ENCODE measurements at places on chromosomes 3 and 15. TPM values are rescaled to one million over a fixed set of nuclear protein-coding genes. Genes with fewer than 3 reads are reported as not detected.

DNA sequence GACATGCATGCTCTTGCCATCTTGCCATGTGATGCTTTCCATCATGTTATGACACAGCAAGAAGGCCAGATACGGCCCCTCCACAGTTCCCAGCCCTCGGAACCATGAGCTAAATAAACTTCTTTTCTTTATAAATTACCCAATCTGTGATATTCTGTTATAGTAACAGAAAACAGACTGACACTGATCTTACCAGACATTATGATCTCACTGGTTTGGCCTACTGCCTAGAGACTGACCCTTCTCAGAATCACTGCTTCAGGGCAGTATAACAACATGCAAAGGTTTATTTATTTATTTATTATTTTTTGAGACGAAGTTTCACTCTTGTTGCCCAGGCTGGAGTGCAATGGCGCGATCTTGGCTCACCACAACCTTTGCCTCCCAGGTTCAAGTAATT, 14.0 kb downstream of the ZNF619 start:
- no peak for DNase-seq

DNA sequence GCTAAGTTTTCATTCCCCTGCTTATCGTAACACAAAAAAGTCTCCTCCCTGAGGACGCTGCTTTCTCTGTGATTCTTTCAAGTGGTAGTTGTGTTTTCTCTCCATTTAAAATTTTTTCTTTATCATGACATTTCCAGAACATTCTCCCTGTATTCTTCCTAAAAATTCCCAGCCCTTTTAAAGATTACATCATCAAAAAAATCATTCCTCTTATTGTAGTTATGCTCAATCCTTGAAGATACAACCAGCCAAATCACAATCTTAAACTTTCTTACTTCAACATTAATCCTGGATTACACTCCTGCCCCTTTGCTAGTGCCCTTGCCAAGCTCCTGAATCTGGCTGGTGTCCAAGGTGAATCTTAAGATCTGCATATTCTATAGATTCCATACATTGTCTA, 163.7 kb upstream of the CBLB start:
- no peak for DNase-seq

DNA sequence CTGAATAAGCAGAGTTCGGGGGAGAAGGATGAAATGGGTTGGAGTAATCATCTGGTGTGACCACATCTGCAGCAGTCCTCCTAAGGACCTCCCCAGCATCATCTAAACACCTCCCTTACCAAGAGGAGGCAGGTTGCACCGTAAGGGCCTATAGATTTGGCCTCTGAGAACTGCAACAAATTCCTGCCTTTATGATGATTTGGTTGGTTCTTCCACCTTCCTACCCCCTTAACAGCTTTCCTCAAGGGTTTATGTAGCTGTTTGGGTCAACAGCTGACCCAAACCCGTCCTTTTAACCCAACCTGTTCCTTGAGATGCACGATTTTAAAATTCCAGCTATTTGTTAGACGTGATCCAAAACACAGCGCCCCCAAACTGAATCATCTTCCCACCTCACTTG, 58.2 kb downstream of the AAGAB start:
- DNase-seq = no peak

- no peak for DNase-seq
These were observed 7.9 kb downstream of the FSIP1 start for GRCh38 chr15:39774688-39775267.

DNA sequence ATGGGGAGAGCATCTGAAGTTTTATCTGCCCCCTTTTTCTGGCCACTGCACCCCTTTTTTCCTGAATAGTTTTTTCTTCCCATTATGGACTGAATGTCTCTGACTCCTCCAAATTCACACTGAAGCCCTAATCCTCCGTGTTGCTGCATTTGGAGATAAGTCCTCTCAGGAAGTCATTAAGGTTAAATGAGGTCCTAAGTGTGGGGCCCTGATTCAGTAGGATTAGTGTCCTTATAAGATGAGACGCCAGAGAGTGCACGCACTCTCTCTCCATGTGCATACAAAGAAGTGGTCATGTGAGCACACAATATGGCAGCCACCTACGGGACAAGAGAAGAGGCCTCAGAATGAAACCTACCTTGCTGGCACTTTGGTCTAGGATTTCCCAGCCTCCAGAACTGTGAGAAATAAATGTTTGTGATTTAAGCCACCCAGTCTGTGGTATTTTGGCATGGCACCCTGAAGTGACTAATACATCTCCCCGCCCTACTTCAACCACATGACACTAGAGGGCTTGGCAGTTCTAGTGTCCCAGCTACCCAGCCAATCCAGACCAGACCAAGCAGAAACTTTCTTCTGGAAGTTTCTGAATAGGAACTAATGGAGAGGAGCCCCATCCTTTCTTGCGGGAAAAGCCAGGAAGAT, 191.3 kb downstream of the PDE8A start:
- DNase-seq = no peak

DNA sequence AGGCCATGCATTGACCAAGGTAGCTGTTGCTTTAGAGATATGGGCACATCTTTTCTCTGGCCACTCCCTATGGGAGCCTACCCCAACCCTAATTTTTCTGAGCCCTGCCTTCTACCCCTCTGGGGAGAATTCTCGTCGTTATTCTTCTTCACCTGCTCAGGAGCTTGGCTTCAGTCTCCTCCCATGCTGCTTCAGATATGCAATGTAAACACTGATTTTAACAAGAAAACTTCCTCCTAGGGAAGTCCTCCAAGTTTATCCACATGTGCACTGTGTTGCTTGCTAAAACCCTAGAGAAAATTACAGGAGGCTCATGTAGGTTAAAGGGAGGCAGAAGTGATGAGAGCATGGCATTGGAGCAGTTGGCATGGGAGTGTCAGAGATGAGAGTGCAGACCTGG, 445.2 kb upstream of the MDFIC2 start:
- DNase-seq = no peak

- peak; percentile 100 for DNase-seq
These were observed 345 bp upstream of the CDV3 start for GRCh38 chr3:133573054-133573628.

- DNase-seq = no peak
These were observed 331.5 kb upstream of the MCTP2 start for GRCh38 chr15:93899817-93900216.

GRCh38 chr3:12896063-12896985, 55.0 kb upstream of the RPL32 start:
- DNase-seq = peak; percentile 49

DNA sequence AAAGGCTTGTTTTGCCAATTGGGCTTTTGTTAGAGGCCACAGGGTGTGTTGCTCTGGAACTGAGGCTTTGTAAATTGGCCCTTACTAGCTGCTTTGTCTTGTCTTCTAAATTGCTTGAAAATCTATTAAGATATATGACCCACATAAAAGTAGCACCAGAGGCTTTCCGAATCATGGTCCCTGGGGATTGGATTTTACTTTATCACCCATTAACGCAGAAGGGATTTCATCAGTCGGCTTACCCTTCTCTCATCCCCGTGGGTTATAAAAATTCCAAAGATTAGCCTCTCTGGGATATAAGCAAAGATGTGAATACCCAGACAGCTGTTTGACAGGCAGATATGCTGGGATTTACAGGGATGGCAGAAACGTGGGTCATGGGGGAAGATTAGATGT, 98.3 kb upstream of the CHL1 start:
- no peak for DNase-seq

- no peak for DNase-seq
These were observed 244.5 kb downstream of the FOXP1 start for GRCh38 chr3:71339049-71339448.

DNA sequence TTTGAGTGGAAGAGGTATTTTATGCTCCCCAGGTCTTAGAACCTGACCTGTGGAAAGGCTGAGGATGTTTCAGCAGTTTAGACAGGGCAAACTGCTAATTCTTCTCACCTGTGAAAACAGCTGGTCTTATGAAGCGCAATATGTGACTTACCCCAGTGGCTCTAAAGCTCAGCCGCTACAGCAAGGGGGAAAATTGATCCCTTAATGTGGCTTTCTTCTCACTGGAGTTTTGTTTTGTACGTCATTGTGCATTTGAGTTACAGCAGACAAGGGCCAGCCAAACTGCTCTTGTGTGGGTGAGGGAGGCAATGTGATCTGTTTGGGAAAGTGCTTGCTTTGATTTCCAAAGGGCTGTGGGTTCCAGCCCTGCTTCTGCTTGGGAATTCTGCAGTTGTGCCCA, 293.4 kb upstream of the LRRFIP2 start:
- DNase-seq = no peak

DNA sequence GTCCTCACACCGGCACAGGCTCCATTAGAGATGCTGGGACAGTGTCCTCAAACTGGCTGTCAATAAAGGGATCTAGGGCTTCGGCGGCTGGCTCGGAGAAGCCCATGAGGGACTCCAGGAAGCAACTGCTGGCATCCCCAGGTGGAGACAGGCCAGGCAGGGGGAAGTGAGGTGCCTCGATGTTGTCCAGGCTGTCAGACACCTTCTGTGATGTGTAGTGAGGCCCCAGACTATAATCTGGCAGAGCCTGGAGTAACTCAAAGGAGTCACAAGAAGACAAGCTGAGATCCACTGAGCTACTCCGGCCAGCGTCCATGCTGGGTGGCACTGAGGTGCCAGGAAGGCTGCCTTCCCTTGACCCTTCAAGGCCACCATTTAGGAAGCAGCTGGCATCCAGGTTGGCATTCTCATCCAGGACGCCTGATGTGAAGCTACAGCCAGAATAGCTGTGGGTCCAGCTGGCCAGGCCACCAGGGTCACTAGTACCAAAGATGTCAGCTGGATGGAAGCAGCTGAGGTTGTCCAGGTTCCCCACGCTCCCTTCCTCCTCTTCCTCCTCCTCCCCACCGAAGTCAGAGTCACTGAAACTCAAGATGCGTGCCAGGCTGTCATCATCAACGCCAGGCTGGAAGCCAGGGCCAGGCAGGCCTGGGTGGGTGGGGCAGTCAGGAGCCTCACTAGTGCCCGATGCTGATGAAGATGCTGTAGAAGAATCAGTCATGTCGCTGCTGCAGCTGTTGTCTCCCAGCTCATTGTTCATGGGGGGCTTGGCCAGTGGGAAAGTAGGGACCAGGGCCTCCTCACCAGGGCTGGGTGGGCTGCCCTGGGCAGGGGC, 10.1 kb downstream of the CSRNP1 start:
- DNase-seq = no peak

DNA sequence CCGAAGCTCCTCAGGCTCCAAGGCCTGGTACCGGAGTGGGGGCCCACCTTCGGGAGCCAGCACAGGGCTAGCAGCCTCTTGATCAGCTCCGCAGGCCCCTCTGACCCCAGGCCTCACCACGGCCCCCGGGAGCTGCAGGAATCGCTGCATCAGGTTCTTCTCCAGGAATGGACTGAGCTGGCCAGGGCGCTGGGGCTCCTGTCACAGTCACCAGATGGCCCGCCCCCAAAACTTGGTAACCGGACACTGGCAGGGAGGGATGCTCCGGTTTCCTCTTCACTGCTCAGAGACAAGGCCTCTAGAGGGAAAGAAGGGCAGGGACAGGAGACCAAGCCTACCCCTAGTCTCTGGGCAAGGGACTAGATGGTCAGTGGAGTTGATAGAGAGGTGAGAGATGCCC, 9.9 kb downstream of the AP3B2 start:
- no peak for DNase-seq

- DNase-seq = no peak
These were observed 5.8 kb downstream of the NLGN1 start for GRCh38 chr3:173403376-173403775.

Gene FAM98B
- 1.3 TPM for polyA plus RNA-seq

Gene GASK1A
- polyA plus RNA-seq = not detected

Gene TMCO5A
- polyA plus RNA-seq = not detected

Gene RUBCN
- 13.5 TPM for polyA plus RNA-seq

Gene CYP11A1
- not detected for polyA plus RNA-seq

Gene HDC
- polyA plus RNA-seq = 0.11 TPM

Gene STXBP5L
- not detected for polyA plus RNA-seq

Gene AMIGO3
- polyA plus RNA-seq = not detected

Gene CHAC1
- 0.15 TPM for polyA plus RNA-seq

Gene TPRG1
- polyA plus RNA-seq = 0.55 TPM

Gene GREM1
- not detected for polyA plus RNA-seq

Data from CD14-positive monocyte (primary cell).